ENCODE measurements at places on chromosomes 6 and 20. TPM values are rescaled to one million over a fixed set of nuclear protein-coding genes. Genes with fewer than 3 reads are reported as not detected.

Gene POU5F1
- total RNA-seq: 1.6 TPM

Gene C6orf136
- total RNA-seq: 17.8 TPM

Gene FILIP1
- total RNA-seq: 0.51 TPM

Gene HDGFL1
- total RNA-seq: not detected

Gene EDN1
- total RNA-seq: 21.5 TPM

Gene PLN
- 1.5 TPM for total RNA-seq

Gene YTHDF1
- total RNA-seq: 30.8 TPM

Gene ELOVL2
- total RNA-seq: not detected

Gene EYA4
- 2.6 TPM for total RNA-seq

Gene SLC44A4
- 1.0 TPM for total RNA-seq

Gene TSPO2
- total RNA-seq: not detected

Gene CENPW
- 4.5 TPM for total RNA-seq

Gene TGM3
- 0.57 TPM for total RNA-seq

Gene CYP24A1
- not detected for total RNA-seq

Gene SLC16A10
- total RNA-seq: 9.5 TPM

Gene MCM8
- 6.2 TPM for total RNA-seq

Gene FOXS1
- 1.4 TPM for total RNA-seq

Gene TSBP1
- total RNA-seq: not detected

Gene TREM1
- 14.8 TPM for total RNA-seq

Gene CD109
- 3.2 TPM for total RNA-seq

Gene SCUBE3
- 0.11 TPM for total RNA-seq

Gene TNFRSF21
- 30.4 TPM for total RNA-seq

Gene BPIFB1
- not detected for total RNA-seq

Gene ULBP1
- total RNA-seq: not detected

Gene HCRTR2
- total RNA-seq: not detected

Gene ZSCAN16
- total RNA-seq: 7.2 TPM

Gene ESR1
- total RNA-seq: 3.1 TPM

Gene PRRT1
- 0.85 TPM for total RNA-seq

Gene ZSWIM3
- total RNA-seq: 5.3 TPM

Gene GHRH
- total RNA-seq: not detected

Gene PROKR2
- total RNA-seq: 0.30 TPM

Gene HEY2
- 3.1 TPM for total RNA-seq

Gene OR2B3
- not detected for total RNA-seq

Gene SYCP2L
- 0.83 TPM for total RNA-seq

Gene SLC4A11
- 0.60 TPM for total RNA-seq

Gene DPPA5
- not detected for total RNA-seq

Gene NMBR
- total RNA-seq: not detected

Gene ADGRG6
- 29.0 TPM for total RNA-seq

Gene SLC22A16
- not detected for total RNA-seq

Gene ATG5
- total RNA-seq: 25.2 TPM

Gene HLA-DRB1
- 159 TPM for total RNA-seq

Gene BTN1A1
- 0.28 TPM for total RNA-seq

Gene SCRT2
- total RNA-seq: not detected

Gene TMEM14A
- total RNA-seq: 7.5 TPM

Gene KCNQ5
- 8.7 TPM for total RNA-seq

Gene OR2B6
- not detected for total RNA-seq

Gene B3GALT4
- 27.1 TPM for total RNA-seq

Gene TRIM10
- 1.5 TPM for total RNA-seq

Gene FGD2
- 426 TPM for total RNA-seq

Gene SSTR4
- total RNA-seq: not detected

Gene HRH3
- total RNA-seq: not detected

Gene DEFB110
- total RNA-seq: not detected

Gene RAD21L1
- total RNA-seq: not detected
